Muscle of leg (tissue), 16 donors: ENCODE measurements at places on chromosomes 12 and 14.

- H3K4me3 ChIP-seq: no peak overlapping the region
- H3K4me1 ChIP-seq: no peaks in the 10 kb centered on the region
- H3K27ac ChIP-seq: no peak overlapping the region
- H3K36me3 ChIP-seq: no peaks in the 10 kb centered on the region
These were observed 102.0 kb downstream of the KCNMB4 start for GRCh38 chr12:70467918-70468733.

GRCh38 chr12:51001799-51002198 is 24.4 kb downstream of the SLC11A2 start:
- no peak overlapping the region for H3K27ac ChIP-seq
- no peak for DNase-seq
- no peak overlapping the region for H3K4me3 ChIP-seq
- H3K36me3 ChIP-seq: peaks cover 51% of the 10 kb centered on the region

- no peak for DNase-seq
- H3K4me1 ChIP-seq: peaks cover 24% of the 10 kb centered on the region
- peaks cover 24% of the 10 kb centered on the region for H3K36me3 ChIP-seq
- no peak overlapping the region for H3K27ac ChIP-seq
- no peaks in the 10 kb centered on the region for H3K27me3 ChIP-seq
These were observed 13.4 kb downstream of the BTBD6 start for GRCh38 chr14:105261781-105262180.

- peak overlapping the region; percentile 32 for H3K27ac ChIP-seq
- no peaks in the 10 kb centered on the region for H3K27me3 ChIP-seq
- no peak for DNase-seq
- H3K36me3 ChIP-seq: no peaks in the 10 kb centered on the region
- H3K4me1 ChIP-seq: peaks cover 18% of the 10 kb centered on the region
These were observed 14.0 kb upstream of the TMTC1 start for GRCh38 chr12:29797565-29798355.

GRCh38 chr14:87866116-87866515 is 126.9 kb downstream of the GALC start:
- H3K4me3 ChIP-seq: no peak overlapping the region
- no peak overlapping the region for H3K27ac ChIP-seq
- no peaks in the 10 kb centered on the region for H3K36me3 ChIP-seq
- H3K27me3 ChIP-seq: no peaks in the 10 kb centered on the region
- H3K4me1 ChIP-seq: no peaks in the 10 kb centered on the region

DNA sequence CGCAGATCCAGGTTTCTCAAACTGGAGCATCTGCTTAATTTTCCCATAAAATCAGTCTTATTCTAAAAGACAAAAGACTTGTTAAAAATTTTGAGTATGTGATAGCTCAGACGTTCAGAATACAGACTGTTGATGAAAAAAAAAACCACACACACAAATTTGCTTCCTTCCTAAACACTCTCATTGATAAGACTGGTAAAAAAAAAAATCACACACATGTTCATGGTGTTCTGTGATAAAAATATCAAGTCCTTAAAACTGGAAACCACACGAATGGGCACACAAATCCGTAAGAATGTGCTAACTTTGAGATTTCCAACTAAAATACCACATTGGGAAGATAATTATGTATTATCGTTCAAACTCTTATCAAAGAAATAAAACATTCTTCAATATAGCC is 6.7 kb upstream of the ARID4A start:
- H3K4me1 ChIP-seq: no peaks in the 10 kb centered on the region
- no peak overlapping the region for H3K4me3 ChIP-seq
- H3K27ac ChIP-seq: no peak overlapping the region
- H3K27me3 ChIP-seq: no peaks in the 10 kb centered on the region

DNA sequence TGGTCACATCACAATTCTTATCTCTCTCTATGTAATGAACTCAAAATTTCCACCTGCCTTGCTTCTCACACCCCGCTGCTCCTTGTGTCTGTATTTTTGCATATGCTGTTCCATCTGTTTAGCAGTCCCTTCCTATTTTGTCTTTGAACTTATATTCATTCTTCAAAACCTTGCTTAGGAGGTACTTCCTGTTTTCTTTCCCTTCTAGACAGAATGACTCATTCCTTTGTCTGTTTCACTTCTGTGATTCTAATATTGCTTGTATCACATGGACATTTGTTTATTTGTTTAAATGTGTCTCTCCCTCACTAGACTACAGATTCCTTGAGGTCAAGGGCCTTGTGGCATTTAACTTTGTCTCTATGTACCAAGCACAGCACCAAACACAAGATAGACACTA is 424.2 kb downstream of the ETNK1 start:
- no peak for DNase-seq
- H3K27me3 ChIP-seq: no peaks in the 10 kb centered on the region
- H3K4me3 ChIP-seq: no peak overlapping the region
- no peaks in the 10 kb centered on the region for H3K36me3 ChIP-seq
- H3K27ac ChIP-seq: no peak overlapping the region
- no peaks in the 10 kb centered on the region for H3K4me1 ChIP-seq
